ENCODE measurements at places on chromosomes 13 and 19. TPM values are rescaled to one million over a fixed set of nuclear protein-coding genes. Genes with fewer than 3 reads are reported as not detected.
A peak's percentile ranks its signal among the peaks of the same experiment; 100 is the strongest.

Gene HSD17B14
- 4.0 TPM for total RNA-seq

- DNase-seq: no peak
- H3K36me3 ChIP-seq: no peaks in the 10 kb centered on the region
- H3K27me3 ChIP-seq: no peaks in the 10 kb centered on the region
- H3K4me1 ChIP-seq: no peaks in the 10 kb centered on the region
- no peak overlapping the region for H3K4me3 ChIP-seq
Measured at GRCh38 chr19:31249217-31249616, 100.0 kb downstream of the TSHZ3 start.

Gene KLK15
- total RNA-seq: not detected

Gene ARHGEF18
- 22.8 TPM for total RNA-seq

DNA sequence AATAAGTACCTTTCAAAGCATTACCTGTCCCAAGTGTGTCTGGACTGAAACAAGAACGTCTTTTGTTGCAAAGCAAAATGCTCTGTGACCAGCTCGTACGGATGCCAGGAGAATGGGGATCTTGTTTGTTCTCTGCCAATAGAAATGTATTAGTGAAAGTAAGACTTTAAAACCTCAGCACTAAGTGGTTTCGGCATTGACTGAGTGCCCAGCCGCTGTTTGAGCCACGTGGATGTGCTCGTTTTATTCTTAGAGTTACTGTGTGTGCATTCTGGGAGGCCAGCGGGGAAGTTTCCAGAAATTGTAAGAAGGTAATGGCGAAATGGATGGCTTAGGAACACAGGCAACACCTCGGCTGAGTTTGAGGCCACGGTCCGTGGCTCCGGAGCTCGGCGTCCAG is 117.1 kb upstream of the USP29 start:
- no peak for DNase-seq
- no peak overlapping the region for H3K27ac ChIP-seq

- H3K4me3 ChIP-seq: no peak overlapping the region
- no peaks in the 10 kb centered on the region for H3K36me3 ChIP-seq
- no peaks in the 10 kb centered on the region for H3K27me3 ChIP-seq
Measured at GRCh38 chr13:64429691-64430090, 2800.4 kb downstream of the PCDH9 start.

DNA sequence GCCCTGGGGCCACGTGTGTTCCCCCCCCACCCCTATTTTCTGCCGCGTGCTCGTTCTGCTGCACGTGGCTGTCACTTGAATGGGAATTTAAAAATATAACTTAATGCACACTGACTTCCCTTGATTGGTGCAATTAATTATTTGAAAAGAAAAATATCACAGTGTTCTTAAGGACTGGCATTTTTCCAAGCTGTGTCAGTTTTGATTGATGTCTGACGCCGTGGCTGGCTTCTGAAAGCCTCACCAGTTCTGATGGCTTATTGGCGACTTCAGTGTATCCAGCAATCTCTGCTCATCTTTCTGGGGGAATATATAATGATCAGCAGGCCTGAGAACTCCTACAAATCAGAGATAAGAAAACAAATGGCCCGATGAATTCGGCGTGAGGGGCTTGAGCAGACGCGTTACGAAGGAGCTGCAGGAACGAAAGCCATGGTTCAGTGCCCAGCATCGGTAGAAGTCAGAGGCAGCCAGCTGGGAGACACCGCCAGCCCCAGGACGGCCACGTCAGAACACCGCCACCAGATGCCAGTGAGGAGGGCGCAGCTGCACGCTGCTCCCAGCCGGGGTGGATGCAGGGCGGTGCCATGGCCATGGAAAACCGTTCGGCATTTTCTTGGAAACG is 111.2 kb downstream of the KDM4B start:
- H3K27me3 ChIP-seq: no peaks in the 10 kb centered on the region
- peaks cover 16% of the 10 kb centered on the region for H3K36me3 ChIP-seq
- H3K4me1 ChIP-seq: no peaks in the 10 kb centered on the region

DNA sequence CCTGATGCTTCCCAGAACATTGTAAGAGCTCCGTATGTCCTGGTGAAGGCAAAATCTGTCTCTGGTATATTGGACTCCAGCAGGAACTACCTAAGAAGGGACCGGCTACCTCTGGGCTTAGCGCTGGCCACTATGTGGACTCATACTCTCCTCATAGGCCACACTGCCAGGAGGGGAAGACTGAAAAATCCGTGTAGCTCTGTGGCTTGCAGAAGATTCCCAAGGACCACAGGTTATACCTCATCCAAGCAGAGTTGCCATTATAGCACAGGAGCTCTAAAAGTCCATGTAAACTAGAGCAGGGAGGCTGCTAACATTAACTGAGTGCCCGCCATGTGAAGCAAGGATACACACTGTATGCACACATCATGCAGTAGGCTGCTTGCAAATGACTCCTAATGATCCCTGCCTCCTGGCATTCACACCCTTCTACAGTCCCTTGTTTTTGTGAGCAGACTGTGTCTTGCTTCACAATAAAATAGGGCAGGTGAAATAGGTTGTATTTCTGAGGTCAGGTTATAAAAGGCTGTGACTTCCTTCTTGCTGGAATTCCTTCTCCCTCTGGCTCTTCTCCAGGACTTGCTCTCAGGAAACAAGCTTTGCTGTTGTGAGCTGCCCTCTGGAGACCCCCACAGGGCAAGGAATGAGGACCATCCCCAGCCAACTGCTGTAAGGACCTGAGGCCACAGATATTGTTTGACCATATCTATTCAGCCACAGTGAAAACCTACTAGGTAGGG is 192.6 kb upstream of the UBL3 start:
- no peaks in the 10 kb centered on the region for H3K4me1 ChIP-seq
- H3K36me3 ChIP-seq: no peaks in the 10 kb centered on the region
- H3K27ac ChIP-seq: no peak overlapping the region
- no peak overlapping the region for H3K4me3 ChIP-seq
- DNase-seq: no peak
- H3K27me3 ChIP-seq: no peaks in the 10 kb centered on the region

DNA sequence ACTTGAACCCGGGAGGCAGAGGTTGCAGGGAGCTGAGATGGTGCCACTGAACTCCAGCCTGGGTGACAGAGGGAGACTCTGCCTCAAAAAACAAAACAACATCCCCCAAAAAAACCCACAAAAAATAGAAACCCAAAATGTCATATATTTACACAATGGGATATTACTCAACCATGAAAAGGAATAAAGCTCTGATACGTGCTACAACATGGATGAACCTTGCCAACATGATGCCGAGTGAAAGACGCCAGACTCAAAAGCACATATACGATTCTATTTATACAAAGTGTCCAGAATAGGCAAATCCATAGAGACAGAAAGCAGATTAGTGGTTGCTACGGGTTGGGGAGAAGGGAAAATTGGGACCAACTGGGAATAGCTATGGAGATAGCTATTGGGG is 2.1 kb upstream of the TPRX1 start:
- H3K4me3 ChIP-seq: no peak overlapping the region
- no peaks in the 10 kb centered on the region for H3K27me3 ChIP-seq
- no peak for DNase-seq
- no peaks in the 10 kb centered on the region for H3K4me1 ChIP-seq

Gene PRR22
- 2.8 TPM for total RNA-seq

GRCh38 chr19:57190301-57190700 is 999 bp upstream of the ZNF264 start:
- H3K4me1 ChIP-seq: peaks cover 11% of the 10 kb centered on the region
- no peak overlapping the region for H3K4me3 ChIP-seq
- H3K27me3 ChIP-seq: no peaks in the 10 kb centered on the region
- no peak for DNase-seq
- H3K27ac ChIP-seq: no peak overlapping the region
- peaks cover 16% of the 10 kb centered on the region for H3K36me3 ChIP-seq

Gene ATP4B
- not detected for total RNA-seq

Gene SMIM44
- total RNA-seq: not detected

Gene DMRTC2
- not detected for total RNA-seq

Gene SHISA2
- total RNA-seq: 0.46 TPM

DNA sequence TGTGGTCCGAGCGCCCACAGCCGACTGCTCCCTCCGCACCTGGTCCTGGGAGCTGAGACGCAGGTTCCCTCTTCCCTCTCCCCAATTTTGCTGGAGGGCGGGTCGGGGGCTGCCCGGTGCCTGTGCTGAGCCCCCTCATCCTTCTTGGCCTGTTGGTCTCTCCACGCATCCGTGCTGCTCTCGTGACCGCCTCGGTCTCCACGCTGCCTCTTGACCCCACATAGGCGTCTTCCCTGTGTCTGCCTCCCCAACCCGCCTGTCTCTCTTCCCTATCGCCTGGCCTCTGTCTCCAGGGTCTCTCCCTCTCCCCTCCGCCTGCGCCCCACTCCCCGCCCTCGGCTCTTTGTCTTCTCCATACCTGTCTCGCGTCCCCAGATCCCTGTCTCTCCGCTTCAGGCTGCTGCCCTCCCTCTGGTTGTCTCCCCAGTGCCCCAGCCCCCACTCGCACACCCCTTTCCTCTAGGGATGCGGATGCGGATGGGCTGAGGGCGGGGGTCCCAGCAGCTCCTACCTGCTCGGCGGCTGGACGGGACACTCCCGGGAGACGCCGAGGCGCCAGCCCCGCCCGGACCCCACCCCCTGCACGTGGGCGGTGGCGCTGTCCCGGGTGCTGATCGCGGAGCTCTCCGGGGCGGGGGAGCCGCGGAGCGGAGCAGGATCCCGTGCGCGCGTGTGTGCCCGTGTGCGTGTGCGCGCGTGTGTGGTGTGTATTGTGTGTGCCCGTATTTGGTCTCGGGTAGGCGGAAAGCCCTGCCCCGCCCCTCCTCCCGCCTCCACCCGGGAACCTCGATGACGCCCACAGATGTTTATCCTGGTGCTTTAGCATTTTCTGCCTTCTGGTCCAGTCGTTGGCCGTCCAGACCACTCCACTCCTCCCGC is at the start of gene SYT5:
TSS of gene SYT5 (minus strand) at position 684 of the 879 bp plus-strand sequence. CDS start 1,248 bp downstream, outside the sequence.
- no peaks in the 10 kb centered on the region for H3K4me1 ChIP-seq
- no peaks in the 10 kb centered on the region for H3K36me3 ChIP-seq
- no peak within 1 kb of the TSS for H3K4me3 ChIP-seq
- DNase-seq: peak; percentile 81
- no peak within 1 kb of the TSS for H3K27ac ChIP-seq
- peaks cover 9% of the 10 kb centered on the region for H3K27me3 ChIP-seq

Gene PCID2
- 18.6 TPM for total RNA-seq

Gene ZNF667
- 3.3 TPM for total RNA-seq

DNA sequence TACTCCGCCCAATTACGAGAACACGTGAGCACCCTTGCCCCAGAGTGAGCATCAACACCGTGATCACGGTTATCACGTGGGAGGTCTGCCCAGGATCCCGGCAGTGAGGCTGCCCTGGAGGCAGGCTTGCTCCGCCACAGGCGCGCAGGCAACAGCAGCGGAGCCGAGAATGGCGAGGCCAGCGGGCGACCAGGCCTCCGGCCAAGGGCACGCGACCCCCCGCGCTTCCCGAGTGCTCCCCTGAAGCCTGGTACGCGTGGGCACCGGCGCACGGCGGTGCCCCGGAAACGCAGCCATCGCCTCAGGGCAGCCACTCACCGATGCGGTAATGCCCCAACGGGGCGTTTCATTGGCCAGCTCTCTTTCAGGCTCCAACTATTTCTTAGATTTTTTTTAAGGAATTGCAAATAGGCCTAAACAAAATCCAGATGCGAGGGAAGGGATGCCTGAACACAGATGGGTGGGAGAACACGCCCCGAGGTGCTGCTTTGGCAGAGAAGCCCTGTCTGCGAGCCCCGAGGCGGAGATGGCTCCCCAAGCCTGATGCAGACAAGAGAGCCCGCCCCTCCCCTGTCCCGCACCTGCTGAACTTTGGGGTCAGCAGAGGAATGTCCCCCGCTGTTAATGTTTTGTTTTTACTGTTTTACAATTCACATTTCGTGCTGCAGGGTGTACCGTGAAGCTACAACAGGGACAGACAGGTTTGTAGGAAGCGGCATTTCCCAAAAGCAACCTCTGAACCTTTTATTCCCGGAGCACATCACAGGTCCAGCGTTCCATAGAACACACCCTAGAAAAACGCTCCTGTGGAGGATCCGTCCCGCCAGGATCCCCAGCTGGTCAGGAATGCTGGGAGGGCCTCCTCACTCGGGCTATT is 132.7 kb downstream of the ZDHHC20 start:
- H3K4me1 ChIP-seq: no peaks in the 10 kb centered on the region
- DNase-seq: no peak
- peak overlapping the region; percentile 40 for H3K4me3 ChIP-seq
- no peaks in the 10 kb centered on the region for H3K27me3 ChIP-seq

Gene APOC4
- total RNA-seq: 0.47 TPM

GRCh38 chr19:52600639-52601024 is 30.5 kb downstream of the ZNF701 start:
- H3K36me3 ChIP-seq: no peaks in the 10 kb centered on the region
- H3K4me1 ChIP-seq: no peaks in the 10 kb centered on the region
- no peaks in the 10 kb centered on the region for H3K27me3 ChIP-seq
- no peak for DNase-seq
- peak overlapping the region; percentile 51 for H3K4me3 ChIP-seq

Gene ZNF681
- 0.87 TPM for total RNA-seq

Gene MISP3
- 8.8 TPM for total RNA-seq

- DNase-seq: no peak
- no peak overlapping the region for H3K4me3 ChIP-seq
- no peak overlapping the region for H3K27ac ChIP-seq
Measured at GRCh38 chr13:63024458-63024857, 1608.8 kb upstream of the PCDH20 start.

- DNase-seq: no peak
- no peaks in the 10 kb centered on the region for H3K27me3 ChIP-seq
- no peak overlapping the region for H3K27ac ChIP-seq
- no peak overlapping the region for H3K4me3 ChIP-seq
Measured at GRCh38 chr19:35209646-35210045, 18.9 kb downstream of the FAM187B start.

Gene NDFIP2
- total RNA-seq: 25.4 TPM

Gene ADGRE3
- total RNA-seq: 0.41 TPM

Gene RANBP3
- 35.2 TPM for total RNA-seq

DNA sequence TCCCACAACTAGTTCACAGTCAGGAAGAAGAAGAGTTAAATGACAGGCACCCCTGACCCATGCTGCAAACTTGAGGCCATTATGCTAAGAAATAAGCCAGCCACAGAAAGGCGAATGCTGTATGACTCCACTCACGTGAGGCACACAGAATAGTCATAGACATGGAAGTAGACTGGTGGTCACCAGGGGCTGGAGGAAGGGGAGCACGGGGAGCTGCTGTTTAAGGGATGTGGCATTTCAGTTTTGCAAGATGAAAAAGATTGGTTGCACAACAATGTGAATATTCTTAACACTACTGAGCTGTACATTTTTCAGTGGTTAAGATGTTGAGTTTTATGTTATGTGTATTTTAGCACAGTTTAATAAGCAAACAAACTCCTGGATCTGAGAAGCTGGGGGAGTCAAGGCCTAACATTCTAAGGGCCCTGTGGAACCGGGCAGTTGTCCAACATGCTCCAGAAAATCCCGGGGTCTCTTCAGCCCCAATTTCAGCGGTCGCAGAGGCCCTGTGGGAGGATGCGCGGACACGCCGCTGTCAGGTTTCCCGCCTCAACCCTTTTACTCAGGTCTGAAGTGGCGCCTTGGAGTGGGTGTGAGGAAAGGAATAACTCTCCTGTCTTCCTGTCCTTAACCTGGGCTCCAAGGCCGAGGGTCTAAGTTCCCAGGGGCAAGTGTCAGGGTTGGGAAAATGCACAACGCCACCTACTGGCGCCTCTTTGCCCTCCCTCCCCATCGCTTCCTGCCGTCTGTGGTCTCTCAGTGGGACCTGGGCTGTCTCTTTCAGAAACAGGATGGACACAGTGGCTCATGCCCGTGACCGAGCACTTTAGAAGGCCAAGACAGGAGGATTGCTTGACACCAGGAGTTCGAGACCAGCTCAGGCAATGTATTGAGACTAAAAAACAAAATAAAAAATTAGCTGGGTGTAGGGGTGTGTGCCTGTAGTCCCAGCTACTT is 4.4 kb upstream of the TMEM272 start:
- no peak for DNase-seq
- H3K27me3 ChIP-seq: no peaks in the 10 kb centered on the region
- no peak overlapping the region for H3K27ac ChIP-seq
- H3K4me3 ChIP-seq: no peak overlapping the region
- no peaks in the 10 kb centered on the region for H3K36me3 ChIP-seq

Data from pancreas (tissue), 10 donors.